ENCODE measurements at places on chromosomes 3 and 15.
A peak's percentile ranks its signal among the peaks of the same experiment; 100 is the strongest.

GRCh38 chr15:76839173-76839572 lies 66.0 kb downstream of the SCAPER start:
- DNase-seq = no peak

- DNase-seq = no peak
Observed at GRCh38 chr3:40624189-40624769, 99.5 kb downstream of the ZNF621 start.

- no peak for DNase-seq
Observed at GRCh38 chr15:87661454-87662355, 594.8 kb downstream of the NTRK3 start.

GRCh38 chr3:25594007-25594502 lies 70.7 kb downstream of the TOP2B start:
- DNase-seq = no peak

DNA sequence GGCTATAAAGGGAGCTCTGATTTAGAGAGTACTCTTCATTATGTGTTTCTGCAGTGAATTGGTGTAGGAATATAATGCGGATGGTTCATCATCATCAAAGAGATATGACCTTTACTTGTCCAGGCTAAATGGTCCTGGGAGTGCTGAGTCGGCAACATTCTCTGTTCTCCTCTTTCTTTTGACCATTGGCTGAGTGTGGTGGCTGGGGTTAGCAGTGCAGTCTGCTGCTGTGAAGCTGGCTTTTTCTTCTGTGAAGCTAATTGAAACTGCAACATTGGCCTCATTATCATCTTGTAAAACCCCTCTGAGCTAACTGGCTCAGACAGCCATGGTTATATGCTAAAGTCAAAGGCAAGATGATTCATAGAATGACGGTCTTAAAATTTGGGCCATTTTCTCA lies 83.8 kb downstream of the THRB start:
- DNase-seq = no peak

DNA sequence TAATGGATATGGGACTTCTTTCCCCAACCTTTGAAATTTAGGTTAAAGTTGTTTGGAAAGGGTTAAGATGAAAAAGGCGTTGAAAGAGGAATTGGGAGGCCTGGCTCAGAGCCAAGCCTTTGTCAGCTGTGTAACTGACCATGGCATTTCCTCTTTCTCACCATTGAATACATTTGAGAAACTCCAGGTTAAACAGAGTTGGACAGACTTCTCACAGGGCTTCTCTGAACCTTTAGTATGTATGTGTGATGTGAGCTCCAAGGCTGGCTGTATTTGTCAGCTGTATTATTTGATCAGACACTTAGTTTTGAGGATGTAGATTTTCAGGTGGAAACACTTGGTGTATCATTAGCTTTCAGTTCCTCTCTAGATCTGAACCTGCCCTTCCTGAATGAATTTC lies 136.4 kb upstream of the GOLGA6L4 start:
- no peak for DNase-seq

DNA sequence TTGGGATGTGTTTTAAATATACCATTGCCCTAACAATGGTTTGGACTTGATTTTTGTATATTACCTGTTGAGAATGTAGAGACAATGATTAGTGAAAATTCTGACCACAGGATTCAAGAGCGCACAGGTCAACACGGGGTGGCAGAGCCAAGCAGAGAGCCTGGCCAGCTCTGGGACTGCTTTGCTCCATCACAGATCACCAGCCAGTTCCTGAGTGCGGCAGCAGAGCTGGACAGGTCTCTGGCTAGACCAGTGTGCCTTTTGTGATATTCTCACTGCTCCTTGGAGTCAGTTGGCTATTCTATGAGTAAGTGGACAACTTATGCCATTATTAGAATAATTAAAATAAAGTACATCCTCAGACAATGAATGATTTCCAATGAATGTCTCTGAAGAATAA lies 351.2 kb upstream of the ATP10A start:
- DNase-seq = no peak

- DNase-seq = no peak
Observed at GRCh38 chr3:186624598-186624997, 11.7 kb downstream of the AHSG start.

DNA sequence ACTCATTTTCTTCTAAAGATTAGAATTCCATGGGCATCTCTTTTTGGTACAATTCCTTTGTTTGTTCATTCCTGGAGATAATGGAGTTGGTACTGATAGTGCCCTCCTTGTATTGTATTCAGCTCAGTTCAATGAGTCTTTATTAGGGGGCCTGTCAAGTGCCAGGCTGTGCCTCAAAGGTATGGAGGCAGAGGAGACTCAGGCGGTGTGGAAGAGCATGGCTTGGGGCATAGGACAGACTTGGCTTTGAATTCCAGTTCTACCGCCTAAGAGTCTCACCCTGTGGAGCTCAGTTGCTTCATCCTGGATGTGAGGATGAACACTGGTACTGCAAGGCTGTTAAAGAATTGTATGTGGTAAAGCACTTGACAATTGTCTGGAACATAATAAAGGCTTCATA lies 196.6 kb upstream of the IL12A start:
- no peak for DNase-seq

GRCh38 chr3:151404316-151404715 lies 19.8 kb upstream of the P2RY12 start:
- no peak for DNase-seq

- DNase-seq = no peak
Observed at GRCh38 chr3:183576487-183577107, 21.1 kb upstream of the KLHL6 start.

DNA sequence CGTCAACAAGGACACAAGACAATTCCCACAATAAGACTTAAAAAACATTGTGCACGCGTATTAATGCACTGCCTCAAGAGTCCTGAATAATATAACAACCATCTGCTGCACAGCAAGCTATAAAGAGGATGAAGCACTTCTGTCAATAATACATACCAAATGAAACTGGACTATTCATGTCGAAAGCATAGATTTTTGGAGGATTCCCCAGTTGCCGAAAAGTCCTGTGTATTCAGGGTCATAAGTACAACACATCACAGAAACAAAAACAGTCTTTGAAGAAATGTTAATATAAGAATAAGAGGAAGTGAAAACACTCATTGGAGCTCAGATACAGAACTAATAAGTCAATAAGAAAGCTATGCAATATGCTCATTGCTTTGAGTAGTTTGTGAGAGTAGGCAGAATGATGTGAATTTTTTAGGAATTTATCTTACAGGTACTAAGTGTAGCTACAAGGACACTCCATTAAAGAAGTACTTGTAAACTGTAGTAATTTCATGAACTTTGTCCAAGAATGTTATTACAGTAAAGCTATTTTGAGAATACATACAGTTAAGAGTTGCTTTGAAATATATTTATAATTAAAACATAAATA lies 31.6 kb downstream of the CBLB start:
- DNase-seq = no peak

DNA sequence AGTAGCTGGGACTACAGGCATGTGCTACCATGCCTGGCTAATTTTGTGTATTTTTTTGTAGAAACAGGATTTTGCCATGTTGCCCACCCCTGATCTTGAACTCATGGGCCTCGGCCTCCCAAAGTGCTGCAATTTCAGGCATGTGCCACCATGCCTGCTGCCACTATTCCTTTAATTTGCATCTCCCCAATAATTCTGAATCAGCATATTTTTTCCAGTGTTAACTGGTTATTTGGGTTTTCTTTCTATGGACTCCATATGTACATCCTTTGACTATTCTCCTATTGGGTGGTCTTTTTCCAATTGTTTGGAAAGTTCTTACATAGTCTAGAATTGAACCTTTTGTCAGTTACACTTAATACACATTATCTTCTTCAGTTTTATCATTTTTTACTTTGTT lies 28.1 kb downstream of the HLTF start:
- DNase-seq = no peak

GRCh38 chr3:38117748-38118420 lies 19.0 kb downstream of the ACAA1 start:
- peak; percentile 42 for DNase-seq

Data from stimulated activated CD4-positive, alpha-beta T cell treated with anti-CD3 and anti-CD28 coated beads, Interleukin-1b, Interleukin-23, amount 100 ng/mL, for 1 hour (primary cell).